ENCODE measurements at places on chromosomes 3 and 15. TPM values are rescaled to one million over a fixed set of nuclear protein-coding genes. Genes with fewer than 3 reads are reported as not detected.

ARGFX gene
- not detected for total RNA-seq

CISH gene
- total RNA-seq: 0.32 TPM

CSPG5 gene
- total RNA-seq: 1.7 TPM

CIDEC gene
- total RNA-seq: not detected

UNC13C gene
- total RNA-seq: 0.03 TPM

KCNMB3 gene
- 4.4 TPM for total RNA-seq

FGD5 gene
- 0.25 TPM for total RNA-seq

ZNF639 gene
- 55.0 TPM for total RNA-seq

OR5K2 gene
- not detected for total RNA-seq

ZNF501 gene
- total RNA-seq: 9.9 TPM

THAP10 gene
- total RNA-seq: 8.0 TPM

FHIT gene
- total RNA-seq: 3.2 TPM

CFAP20DC gene
- 14.0 TPM for total RNA-seq

GRCh38 chr3:2082871-2083480 is 15.7 kb upstream of the CNTN4 start:
- no peak for DNase-seq

DNA sequence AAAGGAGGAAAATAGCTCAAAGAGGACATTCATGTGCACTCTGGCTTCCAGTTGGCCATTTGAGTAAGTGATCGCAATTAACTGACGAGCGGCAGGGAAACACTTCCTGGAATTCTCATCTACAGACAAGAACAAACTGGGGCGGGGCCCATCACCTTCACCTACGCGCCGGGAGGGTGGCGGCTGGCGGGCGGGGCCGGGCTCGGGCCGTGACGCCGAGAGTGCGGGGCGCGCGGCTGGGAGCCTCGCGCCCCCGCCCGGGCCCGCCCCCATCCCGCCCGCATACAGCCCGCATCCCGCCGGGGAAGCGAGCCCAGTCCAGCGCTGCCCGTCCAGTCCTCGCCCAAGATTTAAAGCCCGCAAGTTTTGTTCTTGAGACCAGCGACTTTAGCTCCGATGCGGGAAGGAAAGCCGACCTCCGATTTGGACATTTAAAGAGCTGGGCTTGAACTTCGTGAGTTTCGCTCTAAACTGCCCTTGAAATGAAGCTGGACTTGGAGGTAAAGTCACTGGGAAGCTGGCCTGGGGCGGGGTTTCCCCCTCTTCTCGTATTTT is at the start of gene B3GNT5:
Gene B3GNT5 (plus strand): TSS at position 281 of the 555 bp plus-strand sequence. CDS start 16,546 bp downstream, outside the sequence.
- DNase-seq: peak; percentile 54

- no peak for DNase-seq
Measured at GRCh38 chr3:15306979-15307359, 25.4 kb downstream of the SH3BP5 start.

- no peak for DNase-seq
Measured at GRCh38 chr3:26472345-26472744, 150.2 kb upstream of the LRRC3B start.

- DNase-seq: no peak
Measured at GRCh38 chr3:31105011-31105410, 210.6 kb upstream of the GADL1 start.

DNA sequence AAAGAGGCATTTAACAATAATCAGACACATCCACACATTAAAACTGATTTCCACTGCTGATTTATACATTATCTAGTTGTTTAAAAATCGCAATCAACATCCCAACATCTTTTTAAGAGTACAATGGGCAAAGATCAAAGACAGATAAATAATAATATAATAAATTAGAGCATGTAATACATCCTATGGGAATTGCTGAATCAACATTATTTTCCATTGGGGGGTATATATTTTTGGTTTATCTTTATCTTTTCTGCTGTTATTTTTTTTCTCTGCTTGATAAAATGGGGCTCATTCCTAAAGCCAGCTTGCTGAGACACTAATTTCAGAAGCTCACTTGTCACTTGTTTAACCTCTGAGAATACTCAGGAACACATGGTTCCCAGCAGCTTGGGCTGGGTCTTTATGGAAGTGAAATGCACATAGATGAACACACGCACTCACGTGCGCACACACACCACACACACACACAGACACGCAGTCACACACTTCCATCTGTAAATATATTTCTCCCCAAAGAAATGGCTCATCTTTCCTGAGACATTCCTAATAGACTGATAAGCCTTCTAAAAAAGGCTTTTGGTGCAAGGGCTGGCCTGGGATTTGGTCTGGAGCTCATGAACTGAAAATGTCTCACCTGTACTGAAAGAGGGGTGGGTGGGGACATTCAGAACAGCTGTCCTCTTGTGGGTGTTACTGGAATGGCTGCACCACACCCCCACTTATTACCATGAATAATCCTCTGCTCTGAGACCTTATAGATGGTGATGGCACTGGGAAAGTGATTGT is 3.5 kb upstream of the PPIB start:
- DNase-seq: no peak

GRCh38 chr3:150490277-150490986 is 55.9 kb downstream of the SERP1 start:
- no peak for DNase-seq

DNA sequence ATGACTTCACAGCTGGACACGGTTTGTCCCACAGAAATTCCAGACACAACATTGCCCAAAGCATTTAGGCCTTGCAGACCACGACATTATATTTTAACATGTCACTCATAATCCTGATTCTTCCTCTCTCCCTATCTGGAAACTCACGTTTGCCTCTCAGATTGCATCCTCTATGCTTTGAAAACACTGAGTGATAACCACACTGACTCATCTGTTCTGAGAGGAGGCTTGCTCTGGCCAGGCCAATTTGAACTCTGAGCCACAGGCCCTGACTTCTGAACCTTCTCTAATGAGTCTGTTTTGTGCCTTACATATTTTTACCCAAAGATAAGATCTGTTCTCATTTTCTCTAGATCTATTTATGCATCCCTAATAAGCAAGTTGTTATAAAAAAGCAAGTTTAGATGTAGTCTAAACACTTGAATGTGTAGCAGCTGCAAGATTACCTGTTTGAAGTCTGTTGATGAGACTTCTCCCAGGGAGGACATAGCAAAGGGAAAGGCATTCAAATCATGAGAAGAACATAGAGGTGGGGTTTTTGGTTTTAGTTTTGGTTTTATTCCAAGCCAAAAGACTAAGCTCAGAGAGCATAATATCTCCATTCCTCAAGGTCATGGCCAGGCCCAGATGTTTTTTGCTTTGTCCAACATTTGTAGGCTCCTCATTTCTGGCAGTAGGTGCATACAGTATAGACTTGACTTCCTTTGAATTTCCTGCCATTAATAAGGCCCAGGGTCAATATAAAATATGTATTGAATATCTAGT is 234.4 kb upstream of the LRTM1 start:
- no peak for DNase-seq

DNA sequence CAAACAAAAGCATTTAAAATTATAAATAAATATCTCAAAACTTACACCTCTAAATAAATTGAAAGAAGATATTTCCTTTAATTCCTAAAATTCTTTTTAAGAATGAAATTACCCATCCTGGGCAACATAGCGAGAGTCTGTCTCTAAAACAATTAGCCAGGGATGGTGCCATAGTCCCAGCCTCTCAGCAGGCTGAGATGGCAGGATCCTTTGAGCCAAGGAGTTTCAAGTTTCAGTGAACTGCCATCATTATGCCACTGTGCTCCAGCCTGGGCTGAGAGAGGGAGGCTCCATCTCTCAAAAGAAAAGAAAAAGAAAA is 25.4 kb downstream of the AADAC start:
- DNase-seq: peak; percentile 15

DNA sequence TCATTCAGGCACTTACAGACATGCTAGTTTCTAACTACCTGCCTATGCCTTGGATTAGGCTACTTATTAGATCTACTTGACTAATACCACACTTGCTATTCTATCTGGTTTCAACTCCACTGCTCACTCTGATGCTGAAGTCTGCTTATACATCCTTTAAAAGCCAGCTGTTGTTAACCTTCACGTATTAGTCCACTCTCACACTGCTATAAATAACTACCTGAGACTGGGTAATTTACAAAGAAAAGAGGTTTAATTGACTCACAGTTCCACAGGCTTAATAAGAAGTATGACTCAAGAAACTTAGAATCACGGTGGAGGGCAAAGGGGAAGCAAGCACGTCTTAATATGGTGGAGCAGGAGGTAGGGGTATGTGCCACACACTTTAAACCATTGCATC is 47.7 kb upstream of the ANKRD28 start:
- no peak for DNase-seq

DNA sequence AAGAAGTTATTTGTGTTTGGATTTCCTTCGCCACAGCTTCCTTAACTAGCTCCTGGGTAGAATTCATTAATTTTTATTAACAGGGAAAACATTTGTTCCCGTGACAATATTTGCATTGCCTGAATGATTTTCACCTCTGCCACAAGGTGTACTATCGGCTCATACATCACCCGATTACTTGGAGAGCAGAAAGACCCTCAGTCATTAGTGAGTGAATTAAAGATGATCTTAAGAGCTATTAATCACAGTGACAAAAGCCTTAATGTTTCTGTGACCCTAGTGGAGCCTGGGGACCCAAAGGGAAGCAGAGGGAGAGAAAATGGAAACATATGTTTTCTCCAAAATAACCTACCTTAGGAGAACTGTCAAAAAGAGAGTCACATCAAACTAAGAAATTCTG is 228.3 kb downstream of the MECOM start:
- no peak for DNase-seq

- no peak for DNase-seq
Measured at GRCh38 chr3:106809623-106810299, 567.5 kb upstream of the CCDC54 start.

GRCh38 chr15:81660976-81661375 is 287.0 kb upstream of the TMC3 start:
- DNase-seq: no peak

DNA sequence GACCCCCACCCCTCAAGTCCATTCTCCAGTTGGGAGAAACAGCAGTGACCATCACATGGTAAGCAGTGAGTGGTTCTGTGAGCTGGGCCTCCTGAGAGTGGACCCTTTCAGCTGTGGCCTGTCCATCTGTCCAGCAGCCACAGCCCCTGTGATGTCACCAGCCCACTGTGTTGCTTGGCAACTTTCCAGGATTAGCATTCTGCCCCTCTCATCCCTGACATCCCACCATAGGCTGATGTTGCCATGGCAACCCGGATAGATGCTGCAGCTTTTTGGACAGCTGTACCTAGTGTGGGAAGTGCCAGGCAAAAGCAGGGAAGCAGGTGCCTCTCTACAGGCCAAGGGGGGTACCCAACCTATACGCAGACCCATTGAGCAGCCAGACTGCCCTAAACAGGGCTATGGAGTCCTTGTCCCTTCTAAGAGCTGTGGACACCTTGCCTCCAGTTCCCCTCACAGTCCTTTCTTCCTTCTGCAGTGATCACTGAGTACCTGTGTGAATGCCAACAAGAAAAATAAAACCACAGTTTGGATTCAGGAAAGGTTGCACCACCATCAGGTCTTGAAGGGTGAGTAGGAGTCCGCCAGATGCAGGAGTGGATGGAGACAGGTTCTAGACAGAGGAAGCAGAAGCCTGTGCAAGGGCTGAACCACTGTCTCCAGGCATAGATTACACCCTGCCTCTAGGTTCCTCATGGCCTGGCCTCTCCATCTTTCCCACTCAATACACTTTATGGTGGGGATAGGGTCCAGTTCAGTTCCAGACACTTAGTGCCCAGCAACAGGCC is at the start of gene DNAH1:
Gene DNAH1 (plus strand): TSS at position 343 of the 788 bp plus-strand sequence. CDS start 6,124 bp downstream, outside the sequence.
- DNase-seq: peak; percentile 39

DNA sequence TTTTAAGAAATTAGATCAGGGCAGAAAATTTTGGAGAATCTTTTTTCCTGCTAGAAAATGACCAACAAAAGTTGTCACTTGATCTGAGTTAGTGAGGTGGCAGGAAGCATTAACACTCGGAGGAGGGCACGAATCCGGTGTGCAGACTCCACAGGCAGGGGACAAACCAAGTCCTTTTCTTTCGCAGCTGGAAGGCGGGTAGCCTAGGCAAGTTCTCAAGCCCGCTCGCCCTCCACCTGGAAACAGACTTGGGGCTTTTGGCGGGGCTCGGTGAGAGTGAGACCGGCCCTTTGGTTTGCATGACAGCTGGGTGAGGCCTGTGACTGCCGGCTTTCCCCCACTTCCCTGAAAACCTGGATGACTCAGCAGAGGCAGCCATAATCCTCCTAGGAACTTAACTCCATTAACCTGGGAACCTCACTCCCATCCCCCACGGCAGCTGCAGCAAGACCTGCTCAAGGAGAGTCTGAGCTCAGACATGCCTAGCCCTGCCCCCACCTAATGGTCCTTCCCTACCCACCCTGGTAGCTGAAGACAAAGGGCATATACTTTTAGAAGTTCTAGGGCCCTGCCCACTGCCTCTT is 134.8 kb downstream of the MFSD1 start:
- peak; percentile 62 for DNase-seq

- no peak for DNase-seq
Measured at GRCh38 chr3:10352146-10352911, 31.4 kb upstream of the SEC13 start.

DNA sequence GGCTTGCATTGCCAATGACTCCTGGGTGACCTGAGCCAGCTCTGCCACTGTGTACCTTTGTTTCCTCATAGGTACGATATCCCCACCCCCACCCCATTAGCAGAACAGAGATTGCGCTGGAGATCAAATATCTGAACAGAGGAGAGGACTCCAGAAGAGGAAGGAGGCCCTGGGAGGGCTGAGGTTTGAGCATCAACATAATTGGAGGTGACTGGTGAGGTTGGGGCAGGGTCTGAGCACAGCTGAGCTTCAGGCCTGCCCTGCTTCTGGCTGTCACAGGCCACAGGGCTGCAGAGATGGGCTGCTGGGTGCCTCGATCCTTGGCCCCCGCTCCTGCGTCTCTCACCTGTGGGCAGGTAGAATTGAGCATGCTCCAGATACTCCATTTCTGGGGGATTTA is 21.3 kb upstream of the CACNA2D2 start:
- DNase-seq: no peak

GRCh38 chr3:48012659-48013058 is 3.6 kb downstream of the MAP4 start:
- no peak for DNase-seq

DNA sequence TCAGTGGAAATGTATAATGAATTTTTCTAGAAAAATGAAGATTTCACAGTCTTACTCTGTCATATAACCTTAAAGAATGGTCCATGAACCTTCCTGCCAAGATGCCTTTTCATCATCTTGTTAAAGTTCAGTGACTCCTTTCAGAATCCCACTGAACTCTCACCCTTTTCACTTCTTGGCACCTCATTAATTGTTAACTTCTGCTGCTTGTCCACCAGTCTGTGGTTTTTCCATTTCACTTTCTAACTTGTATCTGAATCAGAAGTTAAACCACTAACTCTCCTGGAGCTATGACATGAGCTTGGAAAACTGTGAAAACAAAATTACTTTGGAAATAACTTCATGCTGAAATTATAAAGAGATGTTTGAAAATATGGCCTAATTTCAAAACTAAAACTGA is 281.2 kb upstream of the ALCAM start:
- no peak for DNase-seq

DNA sequence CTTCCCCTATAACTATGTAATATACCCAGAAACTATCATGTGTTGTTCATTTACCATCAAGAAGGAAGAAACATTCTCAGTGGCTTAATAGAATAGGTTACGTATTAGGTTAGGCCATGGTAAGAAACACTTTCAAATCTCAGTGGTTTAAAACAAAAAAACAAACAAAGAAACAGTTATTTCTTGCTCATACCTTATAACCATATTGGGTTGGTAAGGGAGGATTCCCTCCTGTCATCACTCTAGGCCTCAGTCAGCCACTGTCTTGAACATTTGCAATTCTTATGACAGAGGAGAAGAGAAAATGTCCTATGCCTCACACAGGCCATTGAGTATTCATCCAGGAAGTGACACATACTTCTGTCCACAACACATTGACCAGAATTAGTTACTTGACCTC is 727.7 kb upstream of the NECTIN3 start:
- no peak for DNase-seq

All from neural progenitor cell (in vitro differentiated cells).